ENCODE measurements at places on chromosomes 3 and 15.
A peak's percentile ranks its signal among the peaks of the same experiment; 100 is the strongest.

GRCh38 chr3:188431040-188431439, 277.1 kb downstream of the LPP start:
- DNase-seq: no peak

DNA sequence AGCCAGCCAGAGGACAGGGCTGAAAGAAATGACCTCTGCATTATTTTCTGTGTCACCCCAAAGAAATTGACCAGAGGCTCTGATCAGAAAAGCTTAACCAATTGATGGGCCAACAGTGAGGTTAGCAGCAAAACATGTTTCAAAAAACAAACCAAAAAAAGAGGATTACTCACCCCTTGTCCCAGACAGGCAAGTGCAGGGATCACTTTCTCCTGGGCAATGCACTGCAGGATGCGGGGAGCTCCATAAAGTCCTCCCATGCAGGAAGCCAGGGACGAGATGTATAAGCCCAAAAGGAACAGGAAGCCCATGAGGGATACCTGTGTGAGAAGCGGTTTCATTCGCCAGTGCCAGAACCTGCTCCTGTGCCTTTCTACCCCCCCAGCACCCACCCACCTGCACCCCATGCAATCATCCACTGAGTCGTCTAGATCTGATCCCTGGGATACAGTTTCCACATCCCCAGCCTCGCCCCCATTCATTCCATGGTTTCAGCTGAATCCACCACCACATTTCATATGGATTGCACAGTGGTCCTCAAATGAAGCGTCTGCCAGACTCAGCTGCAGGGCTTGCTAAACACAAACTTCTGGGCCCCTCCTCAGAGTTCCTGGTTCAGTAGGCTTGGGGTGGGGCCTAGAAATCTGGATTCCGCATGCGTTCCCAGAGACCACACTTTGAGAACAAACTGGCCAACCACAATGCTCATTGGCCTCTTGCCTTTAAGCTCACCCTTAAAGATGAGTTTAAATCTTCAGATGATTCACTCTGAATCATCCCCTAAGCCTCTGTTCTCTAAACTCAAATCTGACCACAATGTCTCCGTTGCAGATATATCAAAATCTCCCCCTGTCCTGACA, 54.4 kb upstream of the HEG1 start:
- no peak for DNase-seq

- DNase-seq: no peak
These were observed 60.3 kb downstream of the CHRD start for GRCh38 chr3:184440151-184440550.

- no peak for DNase-seq
These were observed 19.2 kb upstream of the GSK3B start for GRCh38 chr3:120113128-120114116.

DNA sequence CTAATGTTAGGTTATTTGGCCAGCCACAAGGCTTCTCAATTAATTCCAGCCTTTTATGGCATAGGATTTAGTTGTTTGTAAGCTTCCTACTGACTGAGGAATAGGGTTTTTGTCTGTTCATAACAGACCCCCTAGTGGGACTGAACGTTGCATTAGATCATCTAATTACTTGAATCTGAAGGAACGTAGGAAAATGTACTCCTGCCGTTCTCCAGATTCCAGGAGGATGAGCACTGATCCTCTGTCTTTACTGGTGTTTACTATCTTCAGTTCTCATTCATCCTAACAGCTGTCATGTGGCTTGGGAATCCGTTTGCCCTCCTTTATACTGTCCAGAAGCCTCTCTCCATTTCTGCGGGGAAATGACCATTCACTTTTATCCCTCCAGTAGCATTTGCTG, 52.7 kb downstream of the RAD54L2 start:
- DNase-seq: no peak

DNA sequence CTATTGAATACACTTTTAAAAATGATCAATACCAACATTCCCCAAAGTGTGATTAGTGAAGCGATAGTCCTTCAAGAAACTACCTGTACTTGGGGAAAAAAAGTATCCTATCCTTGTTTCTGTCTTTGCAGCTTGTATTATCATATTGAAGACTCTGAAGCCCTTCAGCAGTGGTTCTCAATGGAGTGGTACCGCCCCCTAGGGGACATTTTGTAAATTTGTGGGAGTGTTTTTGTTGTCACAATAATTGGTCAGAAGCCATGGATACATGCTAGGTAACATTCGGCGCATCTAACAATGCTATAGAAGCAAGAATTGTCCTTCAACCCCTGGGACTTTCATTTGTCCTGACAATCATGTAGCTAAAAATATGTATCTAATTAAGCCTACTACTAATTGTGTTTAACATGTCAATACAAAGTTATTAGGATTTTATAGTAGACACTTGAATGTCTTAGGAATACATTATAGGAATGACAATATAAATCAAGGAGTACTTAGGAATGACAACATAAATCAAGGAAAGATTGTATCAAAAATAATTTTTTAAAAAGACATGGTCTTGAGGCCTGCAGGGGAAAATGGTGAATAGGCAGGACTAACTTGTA, 53.7 kb downstream of the NMD3 start:
- DNase-seq: peak; percentile 4
